Brain microvascular endothelial cell (primary cell): ENCODE measurements at places on chromosomes 4 and X.

DNA sequence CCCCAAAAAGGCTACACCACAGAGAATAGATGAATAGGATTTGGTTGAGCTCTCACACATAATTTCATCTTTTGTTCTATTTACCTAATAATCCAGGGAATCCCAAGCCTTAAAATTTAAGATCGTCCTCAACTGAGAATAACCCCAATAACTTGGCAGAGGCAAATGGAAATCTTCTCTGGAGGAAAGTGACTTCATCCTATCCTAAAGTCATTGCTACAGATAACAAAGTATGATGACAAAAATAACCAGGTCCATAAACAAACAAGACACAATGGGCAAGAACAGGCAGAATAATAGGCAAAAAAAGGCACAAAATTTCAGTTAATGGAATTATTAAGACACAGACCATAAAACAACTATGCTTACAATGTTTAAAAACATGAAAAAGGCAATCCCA lies 177.3 kb upstream of the STK26 start:
- no peak for DNase-seq

DNA sequence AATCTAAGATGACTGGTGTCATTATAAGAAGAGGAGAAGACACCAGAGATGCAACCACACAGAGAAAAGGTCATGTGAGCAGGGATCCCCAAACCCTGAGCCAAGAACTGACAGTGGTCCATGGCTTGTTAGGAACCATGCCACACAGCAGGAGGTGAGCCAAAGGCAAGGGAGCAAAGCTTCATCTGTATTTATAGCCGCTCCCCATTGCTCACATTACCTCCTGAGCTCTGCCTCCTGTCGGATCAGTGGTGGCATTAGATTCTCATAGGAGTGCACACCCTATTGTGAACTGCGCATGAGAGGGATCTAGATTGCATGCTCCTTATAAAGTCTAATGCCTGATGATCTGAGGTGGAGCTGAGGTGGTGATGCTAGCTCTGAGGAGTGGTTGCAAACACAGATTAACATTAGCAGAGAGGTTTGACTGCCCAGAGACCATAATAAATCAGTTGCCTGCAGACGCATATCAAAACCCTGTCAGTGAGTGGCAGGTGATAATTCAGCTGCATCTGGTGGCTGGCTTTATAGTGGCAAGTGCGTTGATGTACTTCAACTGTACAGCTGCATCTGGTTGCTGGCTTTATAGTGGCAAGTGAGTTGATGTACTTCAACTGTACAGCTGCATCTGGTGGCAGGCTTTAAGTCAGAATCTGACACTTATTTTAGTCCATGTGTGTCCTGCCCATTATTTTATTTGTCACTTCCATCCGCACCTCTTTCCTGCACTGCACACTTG lies 19.8 kb upstream of the CXCL2 start:
- DNase-seq = no peak

DNA sequence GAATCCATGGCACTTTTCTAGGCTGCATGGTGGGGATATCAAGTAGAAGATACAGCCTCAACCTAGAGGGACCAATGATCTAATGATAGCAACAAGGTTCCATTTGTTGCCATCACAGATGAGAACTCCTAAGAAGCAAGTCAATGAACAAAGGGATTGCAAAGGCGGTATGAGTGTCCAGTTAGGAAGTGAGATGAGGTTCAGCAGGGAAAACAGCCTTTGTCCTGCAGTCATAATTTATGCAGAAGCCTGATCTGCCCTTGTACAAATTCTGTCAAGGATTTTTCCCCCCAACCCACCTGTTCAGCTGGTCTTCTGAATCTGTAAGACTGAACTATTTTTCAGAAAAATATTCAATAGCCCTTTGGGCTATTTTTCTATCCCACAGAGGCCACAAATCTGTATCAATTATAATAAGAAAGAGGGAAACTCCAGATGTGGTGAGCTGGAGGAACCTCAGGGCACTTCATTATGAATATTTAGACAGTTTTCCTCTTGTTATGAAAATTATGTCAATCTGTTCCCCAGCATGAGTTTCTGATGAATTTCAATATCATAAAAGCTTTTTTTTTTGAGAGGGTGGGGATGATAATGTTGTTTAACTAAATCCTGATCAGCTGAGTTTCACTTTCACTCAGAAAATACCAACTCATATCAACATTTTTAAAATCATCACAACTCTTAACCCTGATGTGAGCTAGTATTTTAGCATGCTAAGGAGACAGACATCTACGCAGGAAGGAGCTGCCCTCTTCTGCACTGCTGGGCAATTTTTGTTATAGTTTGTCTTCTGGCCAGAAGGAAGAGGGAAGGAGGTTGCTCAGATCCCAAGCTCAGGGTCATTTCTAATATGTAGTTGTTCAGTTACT lies 127.2 kb upstream of the MAP3K15 start:
- no peak for DNase-seq

GRCh38 chrX:145532176-145532780 lies 285.0 kb downstream of the SPANXN1 start:
- no peak for DNase-seq
